ENCODE measurements at places on chromosomes 7 and 10.

DNA sequence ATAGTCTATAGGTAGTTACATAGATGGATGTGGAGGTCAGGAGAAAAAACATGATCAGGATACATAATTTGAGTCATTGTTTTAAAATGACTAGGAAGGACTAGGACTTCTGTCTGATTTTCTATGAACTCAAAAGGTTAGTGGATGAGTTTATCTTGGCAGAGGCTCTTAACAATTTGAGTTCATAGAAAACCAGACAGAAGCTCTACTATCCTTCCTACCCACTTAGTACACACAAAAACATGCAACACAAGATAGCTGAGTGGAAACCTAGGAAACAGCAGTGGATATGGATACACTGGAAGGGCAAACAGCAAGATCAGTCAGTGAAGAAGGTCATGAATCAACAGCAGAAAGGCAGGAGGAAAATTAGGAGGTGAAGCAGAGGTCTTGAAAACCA, 84.6 kb downstream of the VPS50 start:
- no peak for DNase-seq

DNA sequence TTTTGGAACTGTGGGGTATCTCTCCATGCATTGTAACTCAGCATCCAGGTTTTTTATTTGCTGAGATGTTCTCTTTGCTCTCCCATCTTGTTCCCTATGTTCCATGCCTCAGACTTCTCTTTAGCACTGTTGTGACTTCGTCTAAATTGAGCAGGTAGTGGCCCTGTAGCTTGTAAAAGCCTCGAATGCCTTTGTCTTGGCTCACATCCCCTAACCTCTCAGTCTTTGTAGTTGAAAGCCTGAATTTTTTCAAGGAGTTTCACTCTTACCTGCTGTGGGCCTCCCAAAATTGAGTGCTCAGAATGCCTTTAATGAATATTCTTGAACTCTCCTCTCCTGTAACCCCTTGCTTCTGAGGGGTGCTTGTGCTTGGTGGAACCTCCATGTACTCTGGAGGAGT, 1137.3 kb downstream of the REEP3 start:
- DNase-seq: no peak

DNA sequence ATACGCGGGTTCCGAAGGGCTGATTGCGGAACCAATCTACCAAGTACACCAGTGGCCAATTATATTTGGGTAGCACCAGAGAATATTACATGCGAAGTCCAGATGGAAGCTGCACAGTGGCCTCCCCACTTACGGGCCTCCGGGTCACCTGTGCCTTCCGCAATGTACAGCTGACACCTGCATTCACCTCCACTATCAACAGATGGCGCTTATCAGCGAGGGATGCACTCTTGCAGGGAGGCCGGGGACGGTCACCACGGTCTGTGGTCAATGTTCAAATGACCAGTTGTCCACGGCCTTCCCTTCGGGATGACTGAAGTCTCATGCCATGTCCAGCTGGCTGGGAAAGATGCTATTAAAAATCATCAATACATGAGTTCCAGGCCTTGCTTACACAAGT, 47.6 kb downstream of the SLIT1 start:
- DNase-seq: no peak

- DNase-seq: no peak
Measured at GRCh38 chr7:100538348-100538653, 702 bp upstream of the AGFG2 start.

Data from EL (cell line).